Stimulated activated CD4-positive, alpha-beta T cell treated with anti-CD3 and anti-CD28 coated beads, TNF-alpha, amount 100 ng/mL, for 24 hours (primary cell): ENCODE measurements at places on chromosomes 3 and 15.

- no peak for DNase-seq
Measured at GRCh38 chr15:45606841-45607240, 19.7 kb downstream of the BLOC1S6 start.

DNA sequence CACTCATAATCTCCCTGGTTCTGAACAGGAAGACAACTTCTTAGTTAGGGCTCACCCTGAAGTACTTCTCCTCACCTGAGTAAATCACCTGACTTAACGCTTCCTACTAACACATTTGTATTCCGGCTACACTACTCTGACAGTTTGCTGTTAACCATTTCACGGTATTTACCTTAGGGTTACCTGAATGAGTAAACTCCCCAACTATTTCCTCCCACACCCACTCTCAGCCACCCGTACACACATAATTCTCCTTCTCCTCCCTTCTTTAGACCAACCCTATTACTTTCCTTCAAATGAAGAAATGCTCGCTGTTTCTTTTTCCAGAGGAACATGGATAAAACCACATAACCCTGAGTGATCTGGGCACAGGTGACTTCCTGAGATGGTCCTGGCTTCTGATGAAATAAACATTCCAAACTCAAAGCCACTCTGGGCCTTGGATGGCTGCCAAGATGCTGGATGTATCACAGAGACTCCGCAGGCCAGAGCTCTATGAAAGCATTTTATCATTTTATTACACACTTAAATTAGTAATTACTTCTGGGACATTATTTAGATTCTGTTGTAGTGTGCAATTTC lies 183.6 kb upstream of the ATP11B start:
- no peak for DNase-seq

GRCh38 chr3:41716471-41716870 lies 245.4 kb downstream of the ULK4 start:
- DNase-seq, result no peak

DNA sequence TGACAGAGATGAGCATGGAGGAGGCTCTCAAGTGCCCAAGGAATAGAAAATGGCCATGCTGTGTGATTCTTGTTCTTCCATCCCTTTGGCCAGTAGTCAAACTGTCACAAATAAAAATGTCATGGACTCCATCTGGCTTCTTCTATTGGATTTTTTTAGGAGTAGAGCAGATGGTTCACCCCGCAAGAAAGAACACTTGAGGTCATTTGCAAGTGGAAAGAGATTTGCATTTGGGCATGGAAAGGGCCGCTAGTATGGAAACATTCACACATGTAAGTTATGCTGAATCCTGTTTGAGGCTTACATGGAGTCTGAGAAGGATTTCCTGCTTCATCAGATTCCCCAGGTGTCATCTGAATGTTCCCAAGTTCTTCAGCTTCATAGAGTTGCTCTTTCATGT lies 53.1 kb upstream of the CFAP161 start:
- DNase-seq, result no peak

- DNase-seq, result no peak
Measured at GRCh38 chr3:116153174-116153573, 292.1 kb downstream of the LSAMP start.

- no peak for DNase-seq
Measured at GRCh38 chr15:100309109-100310040, 32.4 kb downstream of the ADAMTS17 start.

DNA sequence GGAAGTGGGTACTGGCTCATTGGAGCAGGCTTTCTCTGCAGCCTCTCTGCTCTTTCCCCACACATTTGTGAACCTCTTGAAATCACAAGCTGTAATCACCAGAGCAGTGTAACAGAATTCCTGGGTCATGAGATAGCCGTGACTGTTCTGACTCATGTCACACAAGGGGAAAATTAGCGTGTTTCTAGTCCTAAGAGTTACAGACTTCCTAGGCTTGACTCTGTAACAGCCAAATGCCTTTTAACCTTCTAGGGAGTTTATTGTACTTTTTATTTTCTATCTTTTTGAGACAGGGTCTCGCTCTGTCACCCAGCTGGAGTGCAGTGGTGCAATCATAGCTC lies 54.7 kb upstream of the TRAK1 start:
- DNase-seq, result no peak

GRCh38 chr15:28983432-28984311 lies 97.9 kb downstream of the APBA2 start:
- DNase-seq, result no peak

GRCh38 chr3:5768281-5768945 lies 580.9 kb downstream of the EDEM1 start:
- DNase-seq, result no peak

GRCh38 chr3:194768586-194768985 lies 82.9 kb downstream of the FAM43A start:
- no peak for DNase-seq

DNA sequence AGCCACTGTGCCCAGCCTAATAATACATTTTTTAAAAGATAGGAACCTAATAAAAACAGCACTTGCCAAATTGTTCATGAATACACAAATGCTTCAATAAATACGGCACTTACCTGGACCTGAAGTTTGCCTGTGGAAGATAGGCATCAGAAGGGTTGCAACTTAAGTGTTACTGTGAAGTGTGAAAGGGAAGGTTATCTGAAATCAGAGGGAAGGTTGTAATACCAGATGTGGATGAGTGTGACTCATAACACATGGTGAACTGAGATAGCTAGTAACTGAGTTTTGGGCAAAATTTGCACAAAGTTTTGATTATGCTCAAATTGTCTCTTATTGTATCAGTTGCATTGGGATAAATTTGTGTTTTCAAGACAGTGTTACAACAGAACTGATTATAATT lies 68.0 kb downstream of the ATP11B start:
- no peak for DNase-seq

DNA sequence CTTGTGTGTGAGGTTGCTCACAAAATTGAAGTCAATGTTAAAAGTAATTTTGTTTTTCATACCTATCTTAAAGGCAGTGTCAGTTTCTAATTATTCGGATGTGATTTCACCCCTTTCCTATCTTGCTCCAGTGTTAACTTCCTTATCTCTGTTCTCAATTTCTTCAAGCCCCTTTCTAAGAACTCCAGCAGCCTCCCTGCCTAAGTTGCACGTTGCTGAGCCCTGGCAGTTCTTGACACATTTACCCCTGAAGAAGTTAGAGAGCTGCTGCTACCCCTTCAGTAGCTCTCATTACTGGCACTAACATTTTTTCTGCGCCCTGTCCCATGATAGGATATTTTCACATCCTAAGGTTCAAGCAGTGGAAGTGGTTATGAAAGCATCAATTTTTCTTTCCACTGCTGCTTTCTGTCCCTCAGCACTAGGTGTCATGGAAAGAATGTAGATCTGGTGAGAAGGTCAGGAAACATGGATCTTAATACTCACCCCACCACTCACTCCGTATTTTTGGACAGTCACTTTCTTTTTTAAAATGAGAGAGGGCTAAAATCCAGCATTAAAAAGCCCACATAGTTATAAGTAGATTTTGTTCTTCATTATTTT lies 62.9 kb downstream of the OPA1 start:
- no peak for DNase-seq

- no peak for DNase-seq
Measured at GRCh38 chr3:60755094-60755493, 496.2 kb downstream of the FHIT start.
